ENCODE measurements at places on chromosomes 2 and 18.
A peak's percentile ranks its signal among the peaks of the same experiment; 100 is the strongest.

DNA sequence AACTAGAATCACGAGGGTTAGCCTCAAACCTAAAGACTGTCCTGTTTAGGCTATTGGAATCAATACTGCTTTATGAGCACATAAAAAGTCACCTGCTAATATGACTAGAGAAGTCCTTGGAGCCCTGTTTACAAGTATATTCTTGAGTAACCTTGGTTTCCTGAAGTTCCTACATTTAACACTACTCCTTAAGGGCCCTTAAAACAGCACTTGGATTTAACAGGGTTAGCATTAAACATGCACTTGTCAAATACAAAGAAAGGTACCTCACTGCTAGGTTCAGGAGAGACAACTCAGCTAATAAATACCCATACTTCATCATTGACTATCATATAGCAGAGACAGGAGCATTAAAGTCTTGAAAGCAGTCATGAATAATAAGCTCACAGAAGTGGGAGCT, 96.7 kb downstream of the SLC5A7 start:
- no peak for DNase-seq

DNA sequence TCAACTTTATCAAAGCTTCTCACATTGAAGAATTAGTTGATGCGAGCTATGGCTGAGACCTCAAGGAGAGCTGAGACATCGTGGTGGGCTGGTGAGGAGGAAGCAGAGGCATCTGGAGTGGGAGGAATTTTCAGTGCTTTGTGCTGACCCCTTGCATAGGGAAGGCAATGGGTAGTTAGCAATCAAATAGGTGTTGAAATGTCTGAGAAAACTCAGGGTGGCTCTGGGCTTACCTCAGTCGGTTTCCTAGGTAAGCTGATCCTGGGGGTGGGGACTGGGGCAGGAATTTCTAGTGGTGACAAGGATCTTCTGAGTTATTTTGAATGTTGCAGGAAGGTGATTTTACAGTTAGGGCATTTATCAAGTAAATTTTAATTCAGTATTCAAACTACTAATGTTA, 20.7 kb upstream of the DPP10 start:
- no peak for DNase-seq

GRCh38 chr18:6830916-6831315, 101.4 kb downstream of the ARHGAP28 start:
- DNase-seq: no peak

GRCh38 chr2:85167479-85167878, 34.3 kb downstream of the TCF7L1 start:
- no peak for DNase-seq

DNA sequence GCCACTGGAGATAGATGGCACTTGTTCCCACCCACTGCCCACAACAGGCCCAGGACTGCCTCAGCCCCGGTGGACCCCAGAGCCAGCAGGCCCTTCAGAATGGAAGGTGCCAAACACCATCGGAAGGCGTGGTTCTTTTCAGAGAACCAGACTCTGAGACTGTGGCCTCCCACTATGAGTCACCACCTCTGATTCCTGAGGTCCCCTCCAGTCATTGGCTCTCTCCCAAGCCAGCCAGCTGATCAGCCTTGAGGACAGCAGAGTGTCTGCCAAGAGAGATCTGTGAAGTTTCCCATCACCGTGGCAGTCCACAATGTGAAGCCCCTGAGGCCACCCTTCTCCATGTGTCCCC, 10.4 kb upstream of the MAP3K2 start:
- peak; percentile 76 for DNase-seq

DNA sequence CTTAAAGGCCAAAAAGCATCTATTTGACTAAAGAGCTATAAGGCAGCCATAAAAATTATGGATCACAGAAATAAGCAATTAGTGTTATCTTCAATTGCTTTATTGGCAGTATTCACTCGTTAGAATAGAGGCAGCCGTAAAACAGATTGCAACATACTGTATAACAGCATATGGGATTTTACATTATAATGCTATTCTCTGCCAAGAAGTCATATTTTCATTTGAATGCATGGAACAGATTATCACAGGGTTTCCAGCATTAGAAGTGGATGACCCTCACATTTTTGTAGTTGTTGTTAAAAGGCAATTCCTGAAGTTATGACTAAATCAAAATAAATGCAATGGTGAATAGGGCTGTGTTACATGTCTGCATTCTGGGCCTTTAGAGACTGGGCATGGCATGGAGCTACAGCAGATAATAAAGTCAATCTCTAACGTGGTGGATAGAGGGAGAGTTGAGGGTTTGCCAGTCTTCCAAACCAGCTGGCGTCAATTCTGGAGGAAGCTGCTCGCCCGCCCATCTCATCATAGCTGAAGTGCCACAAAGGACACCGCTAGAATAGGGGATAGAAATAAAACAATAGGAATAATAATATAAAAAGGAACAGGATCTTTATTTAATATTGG, 155.4 kb upstream of the VRK2 start:
- no peak for DNase-seq

GRCh38 chr2:127101756-127102477, 5.0 kb downstream of the BIN1 start:
- no peak for DNase-seq
